ENCODE measurements at places on chromosomes 5 and 9. TPM values are rescaled to one million over a fixed set of nuclear protein-coding genes. Genes with fewer than 3 reads are reported as not detected.

ZBTB6 gene
- total RNA-seq, result 26.2 TPM

ACSL6 gene
- not detected for total RNA-seq

PPIP5K2 gene
- total RNA-seq, result 48.6 TPM

OR1L8 gene
- not detected for total RNA-seq

EGFLAM gene
- total RNA-seq, result 0.36 TPM

CCDC192 gene
- not detected for total RNA-seq

PCDHGA4 gene
- total RNA-seq, result 14.7 TPM

SLC36A2 gene
- total RNA-seq, result not detected

SHC3 gene
- total RNA-seq, result not detected

TAF11L5 gene
- not detected for total RNA-seq

SPINK7 gene
- not detected for total RNA-seq

LHX3 gene
- total RNA-seq, result not detected

FOXD4L3 gene
- total RNA-seq, result 0.86 TPM

CBY3 gene
- total RNA-seq, result not detected

ECM2 gene
- total RNA-seq, result not detected

USP20 gene
- total RNA-seq, result 17.0 TPM

DUSP1 gene
- total RNA-seq, result 18.1 TPM

DOLK gene
- total RNA-seq, result 21.9 TPM

PAPPA gene
- 2.5 TPM for total RNA-seq

PAX5 gene
- total RNA-seq, result 3.0 TPM

TMEM267 gene
- total RNA-seq, result 16.2 TPM

GRCh38 chr5:66553916-66554575, 42.1 kb upstream of the MAST4 start:
- DNase-seq, result no peak

DNA sequence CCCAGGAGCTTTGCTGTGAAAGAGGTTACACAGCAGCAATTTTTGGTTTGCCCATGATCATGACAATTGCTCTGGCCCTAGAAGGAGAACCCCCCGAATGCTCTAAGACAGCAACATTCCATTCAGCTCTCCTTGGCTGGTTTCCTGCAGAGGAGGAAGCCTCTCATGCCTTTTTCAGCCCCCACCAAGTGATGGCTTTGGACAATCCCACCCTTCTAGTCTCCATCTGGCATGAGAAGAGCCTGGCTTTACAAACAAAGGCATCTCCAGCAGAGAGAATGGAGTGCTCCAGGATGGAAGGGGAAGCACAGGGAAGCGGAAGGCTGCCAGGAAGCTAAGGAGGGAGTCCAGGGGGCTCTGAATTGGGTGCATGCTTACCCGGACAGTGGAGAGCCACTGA, 98.4 kb downstream of the CRB2 start:
- no peak for DNase-seq

GRCh38 chr5:162248107-162248713, 180.6 kb downstream of the GABRG2 start:
- peak; percentile 6 for DNase-seq

GRCh38 chr5:126081209-126081608, 342.0 kb upstream of the GRAMD2B start:
- no peak for DNase-seq

GRCh38 chr9:94568972-94569712, 14.3 kb downstream of the PCAT7 start:
- DNase-seq, result no peak

- no peak for DNase-seq
These were observed 592 bp downstream of the TUBB4B start for GRCh38 chr9:137241490-137242268.

GRCh38 chr9:134890155-134890495, 9.5 kb downstream of the FCN2 start:
- DNase-seq, result no peak

DNA sequence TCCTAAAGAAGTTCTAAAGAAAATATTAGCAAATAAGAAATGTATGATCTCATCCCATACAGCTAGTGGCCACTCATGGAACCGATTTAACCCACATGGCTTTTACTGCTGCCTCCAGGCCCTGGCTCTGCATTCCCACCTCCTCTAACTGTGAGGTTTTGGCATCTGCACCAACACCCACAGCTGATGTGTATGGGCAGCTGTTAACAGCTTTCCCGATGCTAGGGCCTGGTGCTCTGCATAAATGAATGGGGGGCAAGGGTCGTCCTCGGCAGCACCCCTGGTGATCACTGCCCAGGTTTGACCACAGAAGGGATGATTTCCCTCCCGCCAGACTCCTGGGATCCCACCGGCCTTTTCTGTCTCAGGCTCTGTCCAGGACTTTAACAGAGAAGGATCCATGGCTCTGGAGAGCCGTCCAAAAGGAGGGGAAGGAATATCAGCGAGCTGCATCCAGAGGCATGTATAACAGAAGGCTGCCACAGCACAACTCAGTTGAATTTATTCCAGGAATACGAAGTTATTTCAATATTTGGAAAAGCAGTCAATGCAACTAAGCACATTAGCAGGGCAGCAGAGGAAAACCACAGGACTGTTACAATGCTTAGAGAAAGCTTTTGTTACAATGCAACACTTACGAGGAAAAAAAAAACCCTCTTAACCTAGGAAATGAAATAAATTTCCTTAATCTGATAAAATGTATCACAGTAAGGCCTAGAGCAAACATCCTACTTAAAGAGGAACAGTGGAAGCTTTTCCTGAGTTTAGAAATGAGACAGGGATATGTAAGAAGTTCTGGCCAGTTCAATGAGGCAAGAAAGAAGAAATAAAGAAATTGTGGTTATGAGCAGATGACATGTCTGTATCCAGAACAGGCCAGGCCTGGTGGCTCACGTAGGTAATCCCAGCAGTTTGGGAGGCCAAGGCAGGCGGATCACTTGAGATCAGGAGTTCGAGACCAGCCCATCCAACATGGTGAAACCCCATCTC, 63.1 kb downstream of the NACC2 start:
- DNase-seq, result no peak

DNA sequence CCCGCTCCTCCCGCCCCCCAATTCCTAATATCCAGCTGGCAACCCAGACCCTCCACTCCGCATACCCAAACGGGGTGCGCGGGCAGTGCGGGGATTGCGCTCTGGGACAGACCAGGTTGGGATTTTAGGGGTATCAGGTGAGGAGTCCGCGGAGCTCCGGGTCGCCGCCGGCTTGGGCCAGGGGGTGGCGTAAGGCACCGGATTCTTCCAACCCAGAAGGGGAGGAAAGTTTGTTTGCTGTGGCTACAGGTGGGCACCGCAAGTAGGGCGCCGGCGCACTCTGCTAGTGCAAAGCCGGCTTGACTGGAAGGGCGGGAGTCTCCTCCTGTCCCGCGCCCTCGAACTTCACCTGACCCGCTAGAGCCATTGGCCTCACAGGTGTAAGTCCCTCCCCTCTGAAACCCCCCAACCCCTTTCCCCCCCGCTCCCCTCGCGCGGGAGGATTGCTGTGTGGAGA, 709 bp downstream of the IQGAP2 start:
- DNase-seq, result no peak

- no peak for DNase-seq
These were observed 61.8 kb downstream of the ELL2 start for GRCh38 chr5:95899829-95900228.

- no peak for DNase-seq
These were observed 240.5 kb upstream of the TUT7 start for GRCh38 chr9:86594724-86595123.

DNA sequence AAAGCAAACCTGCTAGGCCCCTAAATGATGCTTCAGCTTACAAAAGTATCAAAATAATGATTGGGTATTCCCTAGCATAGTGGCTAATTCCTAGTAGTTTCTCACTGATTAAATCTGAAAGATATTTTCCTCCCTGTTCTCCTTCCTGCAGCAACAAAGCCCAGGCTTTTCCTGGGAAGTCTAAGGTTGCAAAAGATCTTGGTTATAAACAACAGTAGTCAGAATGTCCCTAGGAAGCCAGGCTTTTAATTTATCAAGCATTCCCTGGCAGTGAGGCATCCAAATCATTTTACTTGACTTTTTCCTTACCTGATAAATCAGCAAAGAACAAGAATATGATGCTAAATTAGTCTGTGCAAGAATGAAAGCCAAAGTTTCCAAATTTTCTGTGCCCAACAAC, 272.0 kb downstream of the PDE4D start:
- no peak for DNase-seq

GRCh38 chr9:7088611-7089010, 330.8 kb downstream of the KDM4C start:
- no peak for DNase-seq

DNA sequence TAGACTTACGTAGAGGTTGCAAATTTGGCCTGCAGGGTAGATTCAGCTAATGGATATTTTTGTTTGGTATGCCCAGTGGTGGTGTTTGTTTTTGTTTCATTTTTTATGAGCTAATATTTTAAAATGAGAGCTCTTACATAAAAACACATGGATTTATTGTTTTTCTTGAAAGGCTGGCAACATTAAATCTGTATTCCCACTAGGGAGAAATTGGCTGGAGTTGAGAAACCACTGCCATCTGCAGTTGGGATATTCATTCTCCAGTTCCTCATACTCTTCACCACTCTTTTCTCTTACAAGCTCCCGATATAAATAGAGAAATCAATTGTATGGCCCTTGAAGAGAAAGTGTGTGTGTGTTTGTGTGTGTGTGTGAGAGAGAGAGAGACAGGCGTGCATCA, 143.3 kb downstream of the ALDH1A1 start:
- no peak for DNase-seq

DNA sequence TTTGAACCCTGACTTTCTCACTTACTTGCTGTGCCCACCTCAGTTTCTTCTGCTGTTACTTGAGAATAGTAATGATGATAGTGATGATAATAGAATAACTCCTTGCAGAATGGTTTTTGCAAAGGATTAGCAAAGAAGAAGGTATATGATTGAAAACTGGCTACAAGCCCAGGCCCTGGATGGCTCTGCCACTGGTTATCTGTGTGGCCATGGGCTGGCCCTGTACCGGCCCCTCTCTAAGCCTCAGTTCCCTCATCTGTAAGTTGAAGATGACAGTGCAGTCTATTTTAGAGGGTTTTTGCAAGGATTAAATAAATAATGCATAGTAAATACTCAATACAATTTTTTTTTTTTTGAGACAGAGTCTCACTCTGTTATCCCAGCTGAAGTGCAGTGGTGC, 6.2 kb downstream of the TTLL11 start:
- no peak for DNase-seq

DNA sequence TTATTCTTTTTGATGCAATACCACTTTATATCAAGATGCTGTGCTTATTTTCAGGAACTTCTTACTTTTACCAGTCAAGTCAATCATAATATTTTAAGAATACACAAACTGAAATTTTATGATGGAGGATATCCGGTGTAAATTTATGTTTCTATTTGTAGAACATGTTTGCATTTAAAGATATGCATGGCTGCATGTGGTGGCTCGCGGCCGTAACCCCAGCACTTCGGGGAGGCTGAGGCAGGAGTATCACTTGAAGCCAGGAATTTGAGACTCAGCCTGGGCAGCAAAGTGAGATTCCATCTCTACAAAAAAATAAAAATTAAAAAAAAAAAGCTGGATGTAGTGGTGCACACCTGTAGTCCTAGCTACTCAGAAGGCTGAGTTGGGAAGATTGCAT, 73.5 kb upstream of the ALDH1A1 start:
- DNase-seq, result no peak

- no peak for DNase-seq
These were observed 13.0 kb upstream of the PCDHAC2 start for GRCh38 chr5:140953234-140953633.

- DNase-seq, result no peak
These were observed 22.9 kb downstream of the C5orf15 start for GRCh38 chr5:133945568-133945967.

DNA sequence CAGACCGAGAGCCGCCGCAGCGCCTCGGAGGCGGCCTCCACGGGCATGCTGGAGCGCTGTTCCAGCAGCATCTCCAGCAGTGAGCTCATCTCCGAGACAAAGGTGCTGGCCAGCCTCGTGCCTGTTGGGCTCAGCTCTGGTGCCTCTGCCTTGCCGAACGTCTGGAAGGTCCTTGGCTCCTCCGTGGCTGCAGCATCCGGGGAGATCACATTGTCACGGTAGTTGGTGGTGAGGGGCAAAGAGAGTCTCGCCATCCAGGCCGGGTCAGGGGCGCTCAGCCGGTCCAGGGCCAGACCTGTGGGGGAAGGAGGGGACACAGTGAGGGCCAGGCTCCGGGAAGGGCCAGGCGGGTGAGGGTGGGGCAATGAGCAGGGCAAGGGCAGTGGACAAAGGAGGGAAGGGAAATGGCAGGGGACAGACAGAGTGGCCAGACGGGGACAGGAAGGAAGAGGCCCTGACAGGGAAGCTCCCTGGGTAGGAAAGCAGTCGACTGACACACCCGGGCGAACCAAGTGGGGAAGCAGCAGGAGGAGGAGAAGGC, 12.4 kb downstream of the PCDH12 start:
- no peak for DNase-seq

GRCh38 chr5:50328193-50328729, 112.8 kb downstream of the EMB start:
- DNase-seq, result no peak

- peak; percentile 14 for DNase-seq
These were observed 102.4 kb upstream of the APC start for GRCh38 chr5:112635276-112635675.

DNA sequence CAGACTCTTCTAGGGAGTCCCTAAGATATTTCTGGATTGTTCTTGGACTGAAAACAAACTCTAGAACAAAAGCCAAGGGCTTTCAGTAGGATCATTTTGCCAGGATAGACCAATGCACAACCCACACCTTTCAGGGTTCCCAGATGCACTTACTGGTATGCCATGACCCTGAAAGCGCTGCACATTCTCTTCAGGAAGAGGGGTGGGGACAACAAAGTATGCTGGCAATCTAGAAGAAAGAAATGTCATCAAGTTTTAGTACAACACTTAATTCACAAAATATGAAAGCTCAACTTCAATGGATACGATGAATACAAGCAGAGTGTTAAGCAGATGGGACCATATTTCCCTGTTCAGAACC, 57.2 kb downstream of the MTMR12 start:
- DNase-seq, result no peak

GRCh38 chr9:4887556-4887955, 94.8 kb downstream of the RCL1 start:
- no peak for DNase-seq

- DNase-seq, result no peak
These were observed 1.7 kb downstream of the DCANP1 start for GRCh38 chr5:135445306-135445985.

DNA sequence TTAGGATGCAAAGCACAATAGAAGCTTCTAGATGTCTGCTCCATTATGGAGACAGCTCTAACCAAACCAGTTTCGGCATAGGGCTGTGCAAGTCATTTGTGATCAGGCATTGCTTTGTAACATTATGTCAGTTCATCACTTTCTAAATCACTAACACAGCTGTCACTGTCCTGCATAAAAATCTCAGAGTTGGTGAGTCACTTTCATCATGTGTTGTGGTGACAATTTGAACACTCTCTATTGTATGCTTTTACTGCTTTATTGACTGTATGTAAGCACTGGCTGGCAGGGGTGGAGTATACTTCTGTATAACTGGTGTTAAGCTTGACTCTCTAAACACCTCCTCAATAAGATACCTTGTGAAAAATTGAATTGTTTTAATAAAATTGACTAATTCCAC, 77.9 kb downstream of the SLCO4C1 start:
- peak; percentile 35 for DNase-seq

GRCh38 chr9:71608021-71608420, 160.3 kb downstream of the CEMIP2 start:
- no peak for DNase-seq

GRCh38 chr9:16469184-16469583, 401.3 kb downstream of the BNC2 start:
- no peak for DNase-seq

Measured in SJCRH30 (cell line).